ENCODE measurements at places on chromosomes 3 and 15. TPM values are rescaled to one million over a fixed set of nuclear protein-coding genes. Genes with fewer than 3 reads are reported as not detected.

MAP1A gene
- total RNA-seq, result 1.2 TPM

SLC12A1 gene
- total RNA-seq, result not detected

TMEM158 gene
- total RNA-seq, result 0.56 TPM

HTR3E gene
- total RNA-seq, result not detected

NMB gene
- 3.8 TPM for total RNA-seq

ALCAM gene
- 8.0 TPM for total RNA-seq

GOLGA8G gene
- total RNA-seq, result not detected
